Activated CD4-positive, alpha-beta T cell treated with anti-CD3 and anti-CD28 coated beads, Interleukin-2, amount 50 U/mL, for 24 hours (primary cell): ENCODE measurements at places on chromosomes 3 and 15.

DNA sequence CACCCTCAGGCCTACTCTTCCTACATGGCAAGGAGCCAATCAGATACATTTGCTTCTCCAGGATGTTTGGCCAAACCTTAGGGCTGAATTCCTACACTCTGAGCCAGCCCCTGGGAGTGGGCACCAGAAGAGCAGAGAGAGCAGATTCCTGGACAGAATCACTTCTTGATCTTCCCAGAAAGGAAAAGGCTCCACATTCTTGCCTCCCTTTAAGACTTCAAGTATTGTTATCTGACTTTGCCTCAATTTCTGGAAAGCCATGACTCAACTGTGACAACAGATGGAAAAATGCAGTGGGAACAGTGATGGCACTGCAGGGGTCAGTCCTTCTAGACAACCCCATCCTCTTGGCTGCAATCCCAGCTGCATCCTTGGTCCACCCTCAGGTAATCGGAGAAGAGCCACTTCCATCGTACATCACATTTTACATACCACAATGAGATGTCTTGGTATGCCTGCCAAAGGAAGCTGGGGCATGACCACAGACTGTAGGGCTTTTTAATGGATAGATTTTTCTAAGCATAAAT is 21.0 kb downstream of the SLCO2A1 start:
- no peak for DNase-seq

DNA sequence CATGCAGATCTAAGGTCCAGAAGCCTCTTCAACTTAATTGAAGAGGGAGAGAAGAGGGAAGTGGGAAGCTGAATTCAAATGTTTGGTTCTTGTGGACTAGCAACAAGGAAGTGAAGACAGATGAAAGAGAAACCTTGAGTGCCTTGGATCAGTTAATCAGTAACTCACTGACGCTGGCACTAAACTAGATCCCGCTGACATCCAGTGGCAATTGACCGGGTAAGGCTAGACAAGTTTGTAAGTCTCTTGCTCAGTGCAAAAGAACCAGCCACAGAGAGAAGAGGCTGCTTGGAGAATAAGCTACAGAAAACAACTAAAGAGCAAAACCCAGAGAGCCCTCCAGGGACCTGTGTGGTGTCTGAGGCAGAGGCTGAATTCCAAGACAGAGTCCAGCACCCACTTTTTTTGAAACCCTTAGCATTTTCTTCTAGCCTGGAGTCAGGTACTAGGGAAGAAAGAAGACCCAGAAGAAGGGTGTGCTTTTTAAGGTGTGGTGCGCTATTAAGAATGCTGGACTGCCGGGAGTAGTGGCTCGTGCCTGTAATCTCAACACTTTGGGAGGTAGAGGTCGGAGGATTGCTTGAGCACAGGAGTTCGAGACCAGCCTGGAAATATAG is 6.9 kb downstream of the PLCH1 start:
- DNase-seq = no peak

GRCh38 chr15:48566668-48567067 is 78.8 kb downstream of the FBN1 start:
- DNase-seq = no peak

- DNase-seq = no peak
These were observed 253.6 kb downstream of the CNTN6 start for GRCh38 chr3:1346386-1346785.

DNA sequence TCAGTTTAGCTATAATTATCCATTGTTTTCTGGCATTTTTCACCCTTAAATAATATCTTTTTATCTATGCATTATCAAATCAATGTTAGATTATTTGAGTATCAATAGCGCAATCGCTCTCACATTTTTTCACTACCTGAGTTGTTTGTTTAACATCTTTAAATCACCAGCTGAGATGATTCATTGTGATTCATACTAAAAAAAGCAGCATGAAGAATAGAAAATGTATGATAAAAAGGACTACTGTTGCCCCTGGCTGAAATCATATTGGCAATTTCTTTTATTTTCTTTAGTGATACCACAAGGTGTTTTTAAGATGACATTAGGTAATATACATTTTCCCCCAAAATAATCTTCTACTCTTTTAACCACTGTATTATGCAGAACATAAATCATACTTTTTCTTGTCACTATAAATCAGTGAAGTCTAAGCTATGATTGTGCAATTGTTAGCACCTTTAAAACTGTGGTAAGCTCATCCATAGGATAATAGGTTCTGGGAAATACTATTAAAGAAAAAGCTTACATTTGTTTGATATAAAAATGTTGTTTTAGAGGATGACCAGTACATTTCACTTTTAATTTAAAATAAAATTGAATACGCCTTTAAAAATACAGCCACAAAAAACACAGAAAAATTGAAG is 889.1 kb downstream of the NAALADL2 start:
- DNase-seq = no peak

DNA sequence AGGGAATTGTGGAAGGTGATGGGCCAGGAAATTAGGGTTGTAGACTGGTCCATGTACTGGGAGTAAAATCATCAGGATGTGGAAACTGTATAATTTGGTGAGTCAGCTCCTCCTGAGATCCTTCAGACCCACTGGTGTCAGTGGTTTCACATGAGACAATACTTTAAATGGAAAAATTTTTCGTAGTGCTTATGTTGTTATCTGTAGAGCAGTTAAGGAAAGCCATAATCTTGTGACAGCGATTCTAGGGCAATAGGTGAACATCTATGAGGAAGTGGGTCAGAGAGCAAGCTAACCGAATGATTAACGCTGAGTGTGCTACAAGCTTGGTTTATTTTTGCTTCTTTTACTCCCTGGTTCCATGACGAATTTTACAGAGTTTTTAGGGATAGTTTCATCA is 200.6 kb downstream of the CADM2 start:
- no peak for DNase-seq

DNA sequence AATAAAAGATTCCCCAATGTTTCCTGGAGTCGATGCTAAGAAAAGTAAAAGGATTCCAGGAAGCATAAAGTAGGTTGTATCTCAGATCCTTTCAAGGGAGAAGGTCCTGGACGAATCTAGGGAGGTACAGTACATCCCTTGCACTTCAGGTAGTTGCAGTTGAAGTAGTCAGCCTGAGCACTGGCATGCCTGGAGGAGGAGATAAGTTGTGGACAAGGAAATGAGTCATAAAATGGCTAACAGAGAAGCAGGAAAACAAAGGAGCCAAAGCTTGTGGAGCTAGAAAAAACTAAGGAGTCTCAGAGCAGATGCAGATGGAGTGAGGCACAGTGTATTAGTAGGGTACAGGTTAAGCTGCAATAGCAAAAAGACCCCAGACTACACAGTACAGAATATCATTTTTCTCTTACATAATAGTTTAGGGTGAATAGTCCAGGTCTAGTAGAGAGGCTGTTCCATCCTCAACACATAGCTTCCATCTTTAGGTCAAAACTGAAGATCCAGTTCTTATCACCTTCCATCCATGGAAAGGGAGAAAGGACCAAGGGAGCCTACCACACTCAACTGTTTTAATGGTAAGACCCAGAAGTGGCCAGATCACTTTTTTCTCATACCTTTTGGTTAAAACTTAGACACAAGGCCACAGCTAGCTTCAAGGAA is 41.3 kb downstream of the COL6A5 start:
- no peak for DNase-seq

DNA sequence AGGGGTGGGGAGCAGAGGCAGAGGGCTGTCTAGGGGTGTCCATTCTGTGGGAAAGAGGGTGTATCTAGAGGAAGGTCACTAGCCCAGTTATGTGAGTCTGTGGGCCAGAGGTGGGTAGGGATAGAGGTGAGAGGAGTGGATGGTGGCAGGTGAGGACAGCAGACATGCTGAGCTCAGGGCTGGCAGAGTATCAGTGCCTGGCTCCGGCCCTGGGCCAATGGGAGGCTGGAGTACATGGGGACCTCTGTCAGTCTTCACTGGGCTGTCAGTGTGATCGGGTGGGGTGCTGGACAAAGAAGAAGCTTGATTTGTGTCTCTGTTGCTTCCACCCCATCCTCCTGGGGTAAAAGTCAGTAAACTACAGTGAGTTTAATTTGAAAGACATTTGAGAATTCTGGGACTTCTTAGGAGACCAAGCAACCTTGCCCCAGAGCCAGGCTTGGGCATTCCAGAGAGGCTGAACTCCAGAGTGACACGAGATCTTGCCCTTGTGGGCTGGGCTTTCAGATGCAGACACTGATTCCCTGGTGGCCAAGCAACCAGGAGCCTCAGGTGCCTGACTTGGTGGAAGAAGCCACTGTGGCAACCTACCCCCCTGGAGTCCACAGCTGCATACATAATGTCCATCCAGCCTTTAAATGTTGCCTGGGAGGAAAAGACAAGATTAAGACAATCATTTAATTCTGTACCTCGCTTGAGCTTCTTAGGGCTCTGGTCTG is 60.7 kb downstream of the EXOG start:
- no peak for DNase-seq

DNA sequence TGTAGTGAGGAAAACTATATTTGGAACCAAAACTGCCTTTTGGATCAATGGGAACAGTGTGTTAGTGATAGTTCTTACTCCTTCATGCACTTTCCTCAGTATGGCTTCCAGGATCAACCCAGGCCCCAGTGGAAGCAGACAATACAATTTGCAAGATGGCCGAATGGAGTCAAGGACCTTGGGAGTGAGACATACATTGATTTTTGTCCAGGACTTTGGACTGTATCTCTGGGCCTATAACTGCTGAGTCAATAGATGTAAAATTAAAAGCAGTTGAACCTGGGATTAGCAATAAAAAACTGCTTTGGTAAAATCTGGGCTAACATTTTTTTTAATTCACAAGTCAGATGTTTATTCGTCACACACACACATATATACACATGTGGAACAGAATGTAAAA is 1.8 kb downstream of the ARRDC4 start:
- DNase-seq = no peak

- DNase-seq = no peak
These were observed 20.1 kb upstream of the PLSCR5 start for GRCh38 chr3:146625186-146625775.

- DNase-seq = no peak
These were observed 317.3 kb downstream of the FGF12 start for GRCh38 chr3:192409838-192410683.

DNA sequence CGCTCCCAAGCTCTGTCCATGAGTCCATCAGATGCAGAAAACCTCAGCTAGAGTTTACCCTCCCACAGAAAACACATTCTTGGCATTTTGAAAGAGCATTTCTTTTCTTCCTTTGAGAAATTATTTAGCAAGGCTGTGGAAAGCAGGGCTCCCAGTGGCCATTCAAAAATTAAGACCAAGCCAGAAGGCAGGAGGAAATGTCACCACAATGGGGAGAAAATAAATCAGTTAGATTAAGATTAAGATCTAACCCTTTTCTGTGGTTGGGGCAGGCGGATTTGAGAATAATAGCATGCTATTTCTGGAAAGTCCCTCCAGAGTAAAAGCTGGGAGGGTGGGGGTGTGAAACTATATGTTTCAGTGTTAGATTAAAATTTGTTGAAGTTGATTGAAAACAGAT is 20.2 kb downstream of the LRIG1 start:
- DNase-seq = no peak

DNA sequence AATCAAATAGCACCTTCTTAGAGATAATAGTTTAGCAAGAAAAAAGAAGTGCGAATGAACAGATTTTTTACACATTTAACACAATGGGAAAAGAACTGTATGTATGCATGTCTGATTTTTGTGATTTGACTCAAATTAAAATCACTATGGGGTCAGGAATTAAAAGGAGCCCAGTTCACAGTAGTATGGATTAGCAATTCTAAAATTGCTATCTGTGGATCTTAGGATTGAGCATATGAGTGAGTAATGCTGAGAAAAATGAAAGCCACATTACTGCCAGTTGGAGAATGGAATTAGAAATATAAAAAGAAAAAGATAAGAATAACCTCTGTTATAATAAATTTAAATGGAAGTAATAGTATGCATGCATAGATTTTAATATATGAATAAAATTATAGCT is 386.8 kb upstream of the PLSCR5 start:
- no peak for DNase-seq

- DNase-seq = no peak
These were observed 801.7 kb downstream of the DIPK2A start for GRCh38 chr3:144773350-144773749.

- DNase-seq = no peak
These were observed 13.2 kb downstream of the ISG20 start for GRCh38 chr15:88651971-88652370.

DNA sequence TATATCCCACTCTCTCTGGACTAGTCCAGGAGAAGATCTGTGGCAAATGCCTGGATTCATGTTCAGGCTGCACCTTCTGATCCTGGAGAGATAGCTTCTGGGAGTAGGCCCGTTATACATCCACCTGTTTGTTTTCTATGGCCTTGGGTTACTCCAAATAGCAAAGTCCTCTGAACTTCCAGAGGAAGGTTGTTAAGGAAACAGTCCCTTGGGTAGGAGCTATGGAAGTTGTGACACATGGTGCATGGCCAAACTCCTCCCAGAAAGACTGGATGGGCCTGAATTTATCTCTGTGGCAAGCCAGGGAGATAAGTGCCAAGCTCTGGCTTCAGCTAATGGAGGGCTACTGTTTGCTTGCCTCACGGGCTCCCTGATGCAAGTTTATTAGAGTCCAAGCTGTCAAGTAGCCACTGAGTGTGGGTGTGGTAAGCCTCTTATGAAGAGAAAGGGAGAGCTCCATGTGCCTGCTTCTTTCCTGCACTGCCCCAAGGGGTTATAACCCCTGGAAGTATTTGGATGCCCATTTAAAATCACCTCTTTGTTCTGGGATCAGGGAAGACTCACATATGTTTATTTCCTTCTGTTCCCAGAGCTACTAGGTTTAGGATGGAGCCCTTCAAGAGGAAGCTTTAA is 328.7 kb upstream of the ATP11B start:
- DNase-seq = no peak

GRCh38 chr3:156535798-156536197 is 19.1 kb downstream of the SSR3 start:
- no peak for DNase-seq

DNA sequence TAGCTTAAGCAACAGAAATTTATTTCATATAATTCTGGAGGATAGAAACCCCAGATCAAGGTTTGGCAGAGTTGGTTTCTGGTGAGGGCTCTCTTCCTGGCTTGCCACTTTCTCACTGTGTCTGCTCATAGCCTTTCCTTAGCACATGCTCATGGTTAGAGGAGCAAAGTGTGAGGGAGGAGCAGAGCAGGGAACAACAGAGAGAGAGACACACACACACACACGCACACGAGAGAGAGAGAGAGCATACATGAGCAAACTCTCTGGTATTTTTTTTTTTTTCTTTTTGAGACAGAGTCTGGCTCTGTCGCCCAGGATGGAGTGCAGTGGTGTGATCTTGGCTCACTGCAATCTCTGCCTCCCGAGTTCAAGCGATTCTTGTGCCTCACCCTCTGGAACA is 36.8 kb upstream of the ZDHHC23 start:
- DNase-seq = no peak

DNA sequence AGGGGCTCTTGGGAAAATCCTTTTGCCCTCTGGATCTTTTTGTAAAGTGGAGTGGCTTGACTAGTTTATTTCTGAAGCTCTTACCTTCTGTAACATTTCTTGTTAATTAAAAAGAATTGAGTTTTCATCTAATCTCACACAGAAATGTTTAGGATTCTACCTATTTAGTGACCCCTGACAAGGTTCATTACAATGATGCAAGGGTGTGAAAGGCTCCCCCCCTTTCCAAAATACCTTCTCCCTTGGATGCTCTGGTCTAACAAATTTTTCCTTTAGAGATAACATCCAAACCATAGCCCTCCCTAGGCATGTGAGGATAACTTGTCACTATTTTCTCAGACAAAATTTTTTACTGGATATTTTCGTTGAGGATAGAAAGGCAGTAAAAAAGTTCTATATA is 223.9 kb downstream of the THRB start:
- no peak for DNase-seq

GRCh38 chr15:33191591-33191990 is 2.9 kb downstream of the FMN1 start:
- DNase-seq = no peak
